ENCODE measurements at places on chromosomes 2 and 18. TPM values are rescaled to one million over a fixed set of nuclear protein-coding genes. Genes with fewer than 3 reads are reported as not detected.

GRCh38 chr18:24516261-24516660, 55.8 kb downstream of the HRH4 start:
- H3K36me3 ChIP-seq: no peaks in the 10 kb centered on the region
- no peaks in the 10 kb centered on the region for H3K27me3 ChIP-seq
- no peak overlapping the region for H3K27ac ChIP-seq
- no peaks in the 10 kb centered on the region for H3K4me1 ChIP-seq
- no peak for DNase-seq

GRCh38 chr2:239138610-239139009, 262.2 kb downstream of the HDAC4 start:
- no peak overlapping the region for H3K27ac ChIP-seq
- no peaks in the 10 kb centered on the region for H3K27me3 ChIP-seq
- peaks cover 26% of the 10 kb centered on the region for H3K36me3 ChIP-seq
- H3K4me3 ChIP-seq: no peak overlapping the region
- DNase-seq: no peak

PLEK gene
- total RNA-seq: 28.4 TPM

RAB6C gene
- not detected for total RNA-seq

PLEKHH2 gene
- total RNA-seq: 0.96 TPM

FSIP2 gene
- total RNA-seq: 0.78 TPM

B3GNT2 gene
- 22.4 TPM for total RNA-seq

GRCh38 chr2:186339716-186340115, 146.3 kb upstream of the ZC3H15 start:
- no peaks in the 10 kb centered on the region for H3K4me1 ChIP-seq
- H3K27ac ChIP-seq: no peak overlapping the region
- H3K4me3 ChIP-seq: no peak overlapping the region
- DNase-seq: no peak
- no peaks in the 10 kb centered on the region for H3K27me3 ChIP-seq

- H3K36me3 ChIP-seq: no peaks in the 10 kb centered on the region
- H3K27ac ChIP-seq: peak overlapping the region; percentile 27
- H3K4me1 ChIP-seq: peaks cover 26% of the 10 kb centered on the region
- no peaks in the 10 kb centered on the region for H3K27me3 ChIP-seq
- DNase-seq: peak; percentile 6
- H3K4me3 ChIP-seq: no peak overlapping the region
These were observed 87.2 kb downstream of the LONRF2 start for GRCh38 chr2:100235098-100235497.

DNA sequence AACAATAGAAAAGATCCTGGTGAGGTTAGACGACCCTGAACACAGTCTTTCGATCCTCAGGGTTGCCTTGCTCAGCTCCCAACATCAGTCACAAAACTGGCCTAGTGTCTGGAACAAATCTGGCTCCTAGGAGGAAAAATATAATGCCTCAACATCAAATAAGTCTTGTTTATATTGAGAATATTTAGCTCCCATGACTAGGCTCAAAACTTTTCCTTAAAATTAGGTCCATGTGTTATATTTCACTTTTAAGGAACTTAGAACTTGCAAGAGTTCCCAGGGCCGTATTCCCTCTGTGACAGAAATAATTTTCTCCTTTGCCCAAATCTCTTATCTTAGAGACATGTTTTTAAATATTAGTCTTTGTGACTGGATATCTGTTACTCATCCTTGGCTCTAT, 819.7 kb upstream of the ZEB2 start:
- H3K27ac ChIP-seq: no peak overlapping the region
- no peak for DNase-seq
- no peaks in the 10 kb centered on the region for H3K27me3 ChIP-seq
- H3K4me1 ChIP-seq: no peaks in the 10 kb centered on the region
- H3K36me3 ChIP-seq: no peaks in the 10 kb centered on the region

GRCh38 chr2:135985826-135986393, 484 bp upstream of the DARS1 start:
- DNase-seq: peak; percentile 53
- H3K27ac ChIP-seq: peak overlapping the region; percentile 96
- peak overlapping the region; percentile 91 for H3K4me3 ChIP-seq
- H3K4me1 ChIP-seq: peaks cover 8% of the 10 kb centered on the region
- H3K36me3 ChIP-seq: no peaks in the 10 kb centered on the region

DNA sequence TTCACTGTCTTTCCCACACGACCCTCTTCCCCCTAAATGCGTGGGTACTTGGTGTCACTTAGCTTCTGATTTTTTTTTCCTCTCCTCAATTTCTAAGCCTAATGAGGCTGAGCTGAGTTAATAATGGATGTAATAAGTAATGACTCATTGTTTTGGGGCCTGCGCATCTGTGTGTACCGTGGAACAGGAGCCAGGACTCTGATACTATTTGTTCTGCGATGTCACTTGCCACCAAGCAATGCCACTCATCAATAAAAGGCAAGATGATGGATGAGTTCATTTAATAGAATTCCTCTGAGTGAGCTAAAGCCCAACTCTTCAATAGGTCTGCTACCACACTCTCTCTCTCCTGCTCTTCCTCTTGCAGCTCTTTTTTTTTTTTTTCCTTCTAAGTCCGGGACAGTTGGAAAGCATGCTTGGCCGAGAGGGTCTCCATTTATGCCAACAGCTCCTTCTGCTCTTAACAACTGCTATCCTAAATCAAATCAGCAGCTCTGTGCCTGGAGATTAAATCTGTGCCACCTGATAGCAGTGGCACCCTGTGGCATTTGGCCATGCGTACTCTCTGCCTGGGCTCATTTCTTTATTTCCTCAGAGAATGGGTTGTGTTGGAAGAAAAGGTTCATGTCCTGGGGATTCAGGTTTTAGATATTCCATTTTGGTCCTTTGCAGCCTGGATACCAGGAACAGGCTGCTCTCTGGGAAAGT, 1284.2 kb upstream of the PIK3C3 start:
- DNase-seq: no peak
- H3K27me3 ChIP-seq: no peaks in the 10 kb centered on the region
- H3K27ac ChIP-seq: no peak overlapping the region
- no peak overlapping the region for H3K4me3 ChIP-seq
- H3K36me3 ChIP-seq: no peaks in the 10 kb centered on the region

DNA sequence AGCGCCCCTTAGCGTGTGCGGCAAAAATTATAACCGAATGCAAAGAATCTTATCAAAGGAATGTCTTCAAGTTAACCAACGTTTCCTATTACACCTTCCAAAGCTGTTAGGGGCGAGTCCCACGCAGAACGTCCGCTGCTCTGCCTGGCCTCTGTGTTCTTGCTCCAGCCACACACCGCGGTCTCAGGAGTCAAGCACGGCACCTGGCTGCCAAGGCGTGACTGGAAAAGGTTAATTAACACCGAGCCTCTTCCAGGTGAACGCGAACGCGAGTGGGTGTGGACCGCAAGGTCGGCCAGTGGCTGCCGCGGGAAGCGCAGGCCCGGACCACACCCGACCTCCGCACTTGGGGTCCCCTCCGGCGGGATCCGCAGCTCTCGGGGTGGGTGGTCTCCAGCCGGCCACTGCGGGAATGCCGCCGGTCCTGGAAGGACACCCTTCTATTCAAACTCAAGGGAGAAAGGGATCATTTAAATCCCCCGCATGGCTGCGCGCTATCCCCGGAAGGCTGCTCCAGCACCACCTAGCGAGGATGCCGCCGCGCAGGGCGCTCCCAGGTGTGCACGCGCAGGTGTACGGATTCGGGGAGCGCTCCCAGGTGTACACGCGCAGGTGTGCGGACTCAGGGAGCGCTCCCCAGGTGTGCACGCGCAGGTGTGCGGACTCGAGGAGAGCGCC, 830 bp downstream of the CYB5A start:
- H3K4me3 ChIP-seq: peak overlapping the region; percentile 90
- peaks cover 3% of the 10 kb centered on the region for H3K27me3 ChIP-seq
- no peak overlapping the region for H3K27ac ChIP-seq
- no peaks in the 10 kb centered on the region for H3K36me3 ChIP-seq
- peak; percentile 9 for DNase-seq
- H3K4me1 ChIP-seq: peaks cover 19% of the 10 kb centered on the region

SPC25 gene
- total RNA-seq: not detected

GRCh38 chr18:60389314-60389713, 16.7 kb upstream of the MC4R start:
- no peak overlapping the region for H3K4me3 ChIP-seq
- no peak overlapping the region for H3K27ac ChIP-seq
- no peaks in the 10 kb centered on the region for H3K4me1 ChIP-seq
- no peaks in the 10 kb centered on the region for H3K27me3 ChIP-seq
- H3K36me3 ChIP-seq: no peaks in the 10 kb centered on the region

DNA sequence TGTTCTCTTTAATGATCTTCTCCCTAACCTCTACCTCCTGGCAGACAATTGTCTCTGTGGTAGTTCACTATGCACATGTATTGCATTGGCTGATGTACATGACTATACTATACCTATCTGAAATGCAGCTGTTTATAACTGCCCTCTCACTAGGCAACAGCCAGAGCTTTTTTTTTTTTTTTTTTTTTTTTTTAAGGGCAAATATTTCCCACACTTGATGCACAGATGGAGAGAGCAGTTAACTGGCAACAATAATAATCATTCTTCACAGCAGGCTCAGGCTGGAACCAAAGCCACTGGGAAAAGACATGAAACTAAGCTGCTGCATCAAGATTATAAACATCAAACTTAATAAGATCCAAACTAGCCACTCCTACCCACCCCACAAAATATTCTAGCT, 707.7 kb downstream of the LRP1B start:
- no peak overlapping the region for H3K27ac ChIP-seq
- no peak for DNase-seq
- H3K27me3 ChIP-seq: no peaks in the 10 kb centered on the region
- no peaks in the 10 kb centered on the region for H3K4me1 ChIP-seq
- no peak overlapping the region for H3K4me3 ChIP-seq

SYT4 gene
- 0.61 TPM for total RNA-seq

DNA sequence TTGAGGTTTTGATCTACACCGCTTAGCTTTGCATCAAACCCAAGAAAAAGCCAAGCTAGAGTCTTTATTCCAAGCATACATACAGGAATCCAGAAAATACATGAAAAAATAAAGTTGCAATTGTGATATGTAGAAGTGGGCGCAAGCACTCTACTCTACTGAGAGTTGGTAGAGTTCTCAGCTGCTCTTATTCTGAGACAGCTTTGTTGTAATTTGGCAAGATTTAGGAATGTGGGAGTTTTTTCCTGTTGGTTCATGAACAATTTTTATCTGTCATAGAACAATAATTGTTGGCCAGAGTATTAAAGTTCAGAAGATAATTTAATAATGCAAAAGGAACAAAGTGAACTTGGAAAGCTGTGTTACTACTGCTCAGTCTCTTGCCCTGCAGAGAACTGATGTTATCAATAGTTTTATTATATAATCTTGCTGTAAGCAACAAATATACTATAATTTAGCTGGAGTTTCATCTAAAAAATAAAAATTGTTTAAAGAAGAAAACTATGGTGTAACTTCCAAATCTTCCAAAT, 302.0 kb upstream of the RND3 start:
- no peaks in the 10 kb centered on the region for H3K27me3 ChIP-seq
- no peak overlapping the region for H3K27ac ChIP-seq
- H3K4me3 ChIP-seq: no peak overlapping the region
- no peaks in the 10 kb centered on the region for H3K4me1 ChIP-seq

DNA sequence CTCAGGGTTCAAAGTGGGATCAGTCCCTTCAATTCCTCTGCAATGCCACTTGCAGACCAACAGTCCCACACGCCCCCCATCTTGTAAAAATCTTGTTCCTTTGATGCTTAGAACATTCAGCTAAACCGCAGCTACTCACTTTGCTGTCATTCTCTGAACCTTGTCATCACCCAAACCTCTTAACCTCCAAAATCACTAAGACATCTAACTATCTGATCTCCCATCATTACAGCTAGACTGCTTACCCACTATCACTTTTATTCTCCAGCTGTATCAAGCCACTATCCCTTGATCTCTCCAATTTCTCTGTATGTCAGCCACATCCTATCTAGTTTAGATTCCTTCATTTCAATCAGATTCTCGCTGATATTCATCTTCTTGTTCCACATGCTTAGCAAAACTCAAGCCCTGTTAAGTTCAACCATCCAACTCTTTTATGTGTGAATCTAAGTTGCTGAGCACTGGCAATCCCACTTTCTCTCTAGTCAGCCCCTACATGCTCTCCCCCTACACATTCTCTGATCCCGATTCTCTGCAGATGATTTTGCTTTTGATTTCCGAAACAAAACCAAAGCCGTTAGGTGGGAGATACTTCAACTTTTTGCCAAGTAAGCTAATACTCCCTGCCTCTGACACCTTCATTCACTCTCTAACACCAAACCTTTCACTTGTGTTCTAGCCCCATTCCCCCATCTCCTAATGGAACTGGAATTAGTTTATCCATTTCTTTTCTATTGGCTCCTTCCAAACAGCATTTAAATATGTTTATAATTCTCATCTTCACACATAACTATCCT, 4.6 kb downstream of the GTF3C2 start:
- no peak overlapping the region for H3K4me3 ChIP-seq
- no peaks in the 10 kb centered on the region for H3K27me3 ChIP-seq
- peaks cover 7% of the 10 kb centered on the region for H3K4me1 ChIP-seq
- H3K27ac ChIP-seq: no peak overlapping the region
- no peaks in the 10 kb centered on the region for H3K36me3 ChIP-seq

DNA sequence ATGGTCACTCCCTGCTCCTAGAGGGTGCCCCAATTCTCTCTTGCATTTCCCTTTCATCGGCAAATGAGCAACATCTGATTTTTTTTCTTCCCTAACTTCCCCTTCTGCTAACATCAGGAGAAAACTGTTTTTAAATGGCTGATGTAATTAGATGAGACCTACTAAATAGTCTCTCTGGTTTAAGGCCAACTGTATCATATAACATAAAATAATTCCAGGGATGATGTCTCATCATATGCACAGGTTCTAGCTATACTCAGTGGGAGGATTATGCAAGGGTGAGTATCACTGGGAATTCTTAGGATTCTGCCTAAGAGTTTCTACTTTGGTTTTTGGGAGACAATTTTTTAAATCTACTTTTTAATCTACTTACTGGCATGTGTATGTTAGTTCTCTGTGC, 193.4 kb downstream of the PARD3B start:
- H3K27ac ChIP-seq: no peak overlapping the region
- H3K4me3 ChIP-seq: no peak overlapping the region
- no peaks in the 10 kb centered on the region for H3K36me3 ChIP-seq
- H3K27me3 ChIP-seq: no peaks in the 10 kb centered on the region
- H3K4me1 ChIP-seq: no peaks in the 10 kb centered on the region

NEU4 gene
- total RNA-seq: 0.26 TPM

CNGA3 gene
- not detected for total RNA-seq

DNA sequence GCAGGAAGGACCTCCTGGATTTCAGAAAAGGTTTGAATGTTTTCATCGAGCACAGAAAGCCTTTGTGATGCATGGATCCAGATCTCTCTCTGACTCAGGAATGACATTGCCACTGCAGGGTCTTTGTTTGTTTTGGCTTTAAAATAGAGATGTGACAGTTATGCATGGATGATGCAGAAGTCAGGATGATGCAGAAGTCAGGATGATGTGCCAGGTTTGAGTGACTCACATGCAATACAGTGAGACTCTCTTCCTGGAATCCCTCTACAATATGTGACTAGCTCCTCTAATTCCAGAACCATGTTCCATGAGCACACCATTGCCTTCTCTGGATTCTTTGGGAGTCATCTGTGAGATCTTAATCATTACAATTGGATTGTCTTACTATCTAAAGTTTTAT, 177.9 kb upstream of the RAB6C start:
- no peak overlapping the region for H3K27ac ChIP-seq
- no peaks in the 10 kb centered on the region for H3K4me1 ChIP-seq
- no peak for DNase-seq
- H3K36me3 ChIP-seq: no peaks in the 10 kb centered on the region
- peaks cover 4% of the 10 kb centered on the region for H3K27me3 ChIP-seq
- no peak overlapping the region for H3K4me3 ChIP-seq

Data from T-cell (primary cell).